ENCODE measurements at places on chromosomes 3 and 15.
A peak's percentile ranks its signal among the peaks of the same experiment; 100 is the strongest.

DNA sequence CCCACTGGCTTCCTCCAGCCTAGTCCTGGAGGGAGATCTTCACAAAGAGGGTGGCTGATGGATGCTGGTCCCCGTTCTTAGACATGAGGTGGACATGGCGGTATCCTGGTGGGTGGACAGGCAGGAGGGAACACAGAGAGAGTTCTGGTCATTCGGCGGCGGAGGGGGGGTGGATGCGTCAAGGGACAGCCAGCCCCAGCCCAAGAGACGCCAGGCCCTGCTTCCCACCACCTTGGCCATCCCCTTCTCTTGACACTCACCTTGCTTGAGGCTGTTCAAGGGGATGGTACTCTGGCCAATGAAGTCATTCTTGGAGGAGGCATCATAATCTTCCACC, 17.1 kb downstream of the VILL start:
- DNase-seq, result no peak

DNA sequence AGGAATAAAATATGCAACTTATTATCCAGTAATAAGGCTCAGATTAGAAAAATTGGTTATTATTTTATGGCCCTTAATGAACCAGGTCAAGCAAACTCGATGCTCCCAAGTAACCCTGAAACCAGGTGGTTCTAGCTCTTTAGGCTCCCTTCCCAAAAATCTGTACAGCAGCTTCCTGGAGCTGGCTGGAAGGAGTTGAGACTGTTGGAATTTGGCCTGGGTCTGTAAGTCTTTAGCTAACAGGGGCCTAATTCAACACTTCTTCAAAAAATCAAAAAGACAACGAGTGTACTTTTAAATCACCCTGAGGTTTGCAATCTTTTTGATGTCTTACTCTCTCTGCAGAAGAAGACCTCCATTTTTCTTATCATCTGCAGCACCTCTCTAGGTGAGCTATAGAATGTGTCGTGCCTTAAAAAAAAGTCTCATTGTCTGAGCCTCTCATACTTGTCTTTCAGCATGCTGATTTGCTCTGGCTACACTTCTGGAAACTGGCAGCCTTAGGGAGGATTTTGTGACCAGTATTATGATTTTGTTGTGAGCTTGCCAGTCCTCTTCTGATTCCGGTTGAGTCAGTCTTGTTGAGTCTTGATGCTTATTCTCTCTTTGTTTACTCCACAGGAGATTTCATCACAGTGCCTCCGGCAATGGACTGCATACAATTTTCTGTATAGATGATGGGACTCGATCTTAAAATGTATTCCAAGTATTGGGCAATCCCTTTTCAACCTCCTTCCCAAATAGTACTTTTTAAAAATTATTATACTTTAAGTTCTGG, 235.0 kb upstream of the KBTBD8 start:
- no peak for DNase-seq

- peak; percentile 5 for DNase-seq
Observed at GRCh38 chr15:38536201-38536676, 28.4 kb downstream of the RASGRP1 start.

GRCh38 chr3:12268049-12268735, 20.7 kb upstream of the PPARG start:
- DNase-seq, result no peak

GRCh38 chr3:98567666-98568270, 25.6 kb downstream of the CPOX start:
- DNase-seq, result no peak

DNA sequence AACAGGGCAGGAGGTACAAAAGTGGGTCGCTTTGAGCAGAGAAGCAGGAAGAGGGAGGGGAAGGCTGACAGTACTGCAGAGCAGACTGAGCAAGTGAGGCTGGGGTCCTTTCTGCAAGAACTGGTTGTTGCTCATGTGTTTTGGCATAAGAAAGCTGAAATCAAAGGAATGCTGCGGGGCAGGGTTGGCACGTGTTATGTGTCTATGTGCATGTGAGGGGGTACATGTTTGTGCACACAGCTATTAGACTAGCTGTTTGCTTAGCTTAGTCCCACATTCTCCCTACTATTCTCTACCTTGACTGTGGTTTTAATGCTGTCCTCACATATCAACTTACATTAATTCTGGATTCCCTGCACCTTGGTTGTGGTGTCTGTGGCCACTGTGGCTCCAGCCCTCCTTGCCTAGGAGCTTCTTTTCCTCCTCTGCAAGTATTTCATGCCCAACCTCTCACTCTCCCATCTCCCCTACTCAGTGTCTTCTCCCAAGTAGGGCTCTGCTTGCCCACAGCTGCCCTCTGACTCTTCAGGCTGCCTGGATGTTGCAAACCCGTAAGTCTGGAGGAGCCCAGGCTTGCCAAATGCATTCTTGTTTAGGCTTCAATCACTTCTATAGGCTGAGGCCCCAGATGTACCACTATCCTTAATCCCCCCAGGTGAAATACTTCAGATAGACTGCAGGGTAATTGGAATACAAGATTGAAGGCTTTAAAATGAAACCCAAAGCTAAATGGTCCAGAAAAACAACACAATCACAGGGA, 4.8 kb downstream of the TAGLN3 start:
- DNase-seq, result no peak

DNA sequence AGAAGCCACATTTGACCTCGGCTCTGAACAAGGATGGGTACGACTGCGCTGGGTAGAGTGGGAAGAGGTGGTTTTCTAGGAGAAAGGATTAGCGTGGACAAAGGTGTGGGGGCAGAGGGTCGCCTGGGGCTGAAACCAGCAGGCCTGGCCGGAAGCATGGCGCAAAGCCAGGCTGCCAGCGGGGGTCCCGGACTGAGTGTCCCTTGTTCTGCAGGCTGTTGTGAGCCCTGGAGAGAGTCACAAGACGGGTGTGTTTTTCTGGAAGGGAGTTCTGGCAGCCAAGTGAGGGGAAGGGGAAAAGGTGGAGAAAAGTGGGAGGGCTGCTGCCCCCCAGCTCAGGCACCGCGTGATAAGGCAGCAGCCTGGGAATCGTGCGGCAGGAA, 98.5 kb upstream of the MEF2A start:
- DNase-seq, result no peak

- DNase-seq, result no peak
Observed at GRCh38 chr3:126416943-126417342, 22.2 kb downstream of the CFAP100 start.

GRCh38 chr3:143306407-143306806, 186.8 kb downstream of the CHST2 start:
- no peak for DNase-seq

DNA sequence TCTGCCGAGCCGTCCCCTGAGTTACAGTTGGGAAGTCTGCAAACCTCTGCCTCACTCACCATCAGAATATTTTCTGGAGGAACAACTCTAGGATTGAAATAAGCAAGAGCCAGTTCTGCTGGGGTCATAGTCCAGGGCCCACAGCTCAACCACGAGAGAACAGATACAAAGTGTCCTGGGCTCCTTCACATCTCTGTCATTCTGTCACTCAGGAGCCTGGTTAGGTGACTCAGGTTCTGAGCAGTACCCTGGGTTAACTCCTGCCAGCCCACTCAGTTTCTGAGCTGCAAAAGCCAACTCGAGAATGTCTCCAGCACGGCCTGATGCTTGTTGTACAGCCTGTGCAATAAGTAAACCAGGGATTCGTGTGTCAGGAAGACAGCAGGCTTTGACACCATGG, 155.7 kb downstream of the SLCO3A1 start:
- no peak for DNase-seq

DNA sequence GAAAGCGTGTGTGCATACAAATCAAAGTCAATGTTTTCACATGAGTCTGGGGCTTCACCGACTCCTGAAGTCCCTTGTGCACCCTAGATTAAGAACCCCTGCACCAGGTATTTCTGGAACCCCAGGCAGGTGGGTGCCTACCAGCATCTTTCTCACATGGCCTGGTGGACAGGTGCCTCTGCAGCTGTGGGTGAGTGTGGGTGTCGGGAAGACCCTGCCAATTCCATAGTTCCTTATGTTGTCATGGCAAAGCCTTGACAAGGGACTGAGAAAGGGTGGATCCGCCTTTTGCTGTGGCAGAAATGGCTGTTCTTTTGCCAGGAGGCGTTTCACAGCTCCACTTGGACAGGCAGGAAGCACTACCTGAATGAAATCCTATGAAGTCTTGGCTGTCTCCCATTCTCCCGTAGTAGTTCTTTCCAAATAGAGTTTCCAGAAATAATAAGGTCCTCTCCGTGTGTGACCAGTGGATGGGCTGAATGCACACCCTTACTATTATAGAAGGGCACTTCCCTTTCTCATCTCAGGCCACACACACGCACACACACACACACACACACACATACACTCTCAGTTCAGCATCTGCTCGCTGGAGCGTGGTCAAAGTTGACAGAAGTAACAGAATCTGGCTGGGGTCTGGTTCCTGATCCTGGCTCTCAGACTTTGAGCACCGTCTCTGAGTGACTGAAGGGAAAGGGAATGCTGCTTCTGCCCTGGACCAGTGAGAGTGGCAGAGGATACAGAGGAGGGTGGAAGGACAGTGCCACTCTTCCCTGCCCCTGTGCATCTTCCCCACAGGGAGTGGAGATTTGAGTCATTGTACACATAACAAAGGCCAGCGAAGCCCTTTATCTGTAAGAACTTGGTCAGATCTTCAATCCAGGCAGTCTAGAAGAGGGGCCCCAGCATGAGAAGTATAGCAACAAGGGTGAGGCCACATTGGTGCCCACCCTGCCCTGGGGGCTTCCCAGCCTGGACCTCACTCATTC, 38.7 kb downstream of the PDIA5 start:
- no peak for DNase-seq

GRCh38 chr3:99236576-99236975, 335.1 kb upstream of the DCBLD2 start:
- no peak for DNase-seq

- no peak for DNase-seq
Observed at GRCh38 chr15:74643665-74644204, 28.1 kb downstream of the CLK3 start.

- DNase-seq, result peak; percentile 5
Observed at GRCh38 chr3:22887664-22888291, 315.3 kb upstream of the UBE2E2 start.

DNA sequence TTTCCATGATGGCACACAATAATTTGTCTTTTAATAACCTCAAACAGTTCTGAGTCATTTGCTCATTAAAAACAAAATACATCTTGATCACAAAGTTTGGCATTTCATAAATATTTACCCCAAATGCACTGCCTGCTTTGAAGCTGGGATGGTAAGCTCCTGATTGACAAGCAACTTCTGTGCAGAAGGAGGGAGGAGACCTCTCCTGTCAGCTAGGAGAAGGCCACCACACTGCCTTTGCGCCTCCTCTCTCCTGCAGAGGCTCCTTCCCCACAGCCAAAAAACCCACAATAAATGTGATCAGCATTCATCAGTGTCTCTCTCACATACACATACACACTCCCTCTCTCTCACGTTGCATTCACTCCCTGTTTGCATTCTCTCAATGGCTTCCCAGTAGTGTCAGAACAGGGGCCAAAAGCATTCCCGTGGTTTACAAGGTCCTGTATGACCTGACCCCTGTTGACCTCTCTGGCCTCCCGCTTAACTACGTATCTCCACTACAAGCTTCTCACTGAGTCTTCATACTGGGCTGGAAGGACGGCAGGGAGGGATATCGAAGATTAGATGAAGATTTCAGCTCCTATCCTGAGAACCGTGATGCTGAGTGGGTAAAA, 216.4 kb downstream of the FOXP1 start:
- no peak for DNase-seq

- DNase-seq, result peak; percentile 95
Observed at GRCh38 chr15:95247071-95247984, 1016.0 kb downstream of the MCTP2 start.
